ENCODE measurements at places on chromosomes 5 and 9.

DNA sequence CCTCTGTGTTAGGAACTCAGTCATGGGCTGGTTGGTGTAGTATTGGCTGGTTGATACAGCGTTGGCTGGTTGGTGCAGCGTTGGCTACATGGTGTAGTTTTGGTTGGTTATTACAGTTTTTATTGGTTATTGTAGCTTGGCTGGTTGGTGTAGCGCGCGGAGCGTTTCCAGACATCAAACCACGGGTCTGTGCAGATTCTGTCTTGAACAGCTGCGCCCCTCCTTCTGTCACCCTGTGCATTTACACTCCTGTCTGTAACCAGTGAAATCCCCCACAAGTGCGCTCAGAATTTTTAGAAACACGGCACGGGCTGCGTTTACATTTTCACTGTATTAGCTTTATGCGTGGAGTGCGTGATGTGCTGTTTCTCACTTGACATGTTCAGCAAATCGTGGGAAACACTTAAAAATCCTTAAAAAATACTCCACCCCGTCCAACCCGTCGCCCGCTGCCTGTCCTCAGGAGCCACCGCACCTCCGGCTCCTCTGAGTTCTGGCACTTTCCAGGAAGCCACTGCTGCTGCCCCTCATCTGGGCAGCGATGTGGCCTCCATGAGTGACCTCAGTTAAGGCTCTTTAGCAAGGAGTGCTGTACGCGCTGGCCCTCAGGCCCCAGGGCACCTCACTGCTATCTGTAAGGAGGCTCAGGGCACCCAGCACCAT, 20.8 kb downstream of the NKD2 start:
- DNase-seq = no peak

- no peak for DNase-seq
Measured at GRCh38 chr5:72167804-72168203, 60.5 kb downstream of the MAP1B start.

DNA sequence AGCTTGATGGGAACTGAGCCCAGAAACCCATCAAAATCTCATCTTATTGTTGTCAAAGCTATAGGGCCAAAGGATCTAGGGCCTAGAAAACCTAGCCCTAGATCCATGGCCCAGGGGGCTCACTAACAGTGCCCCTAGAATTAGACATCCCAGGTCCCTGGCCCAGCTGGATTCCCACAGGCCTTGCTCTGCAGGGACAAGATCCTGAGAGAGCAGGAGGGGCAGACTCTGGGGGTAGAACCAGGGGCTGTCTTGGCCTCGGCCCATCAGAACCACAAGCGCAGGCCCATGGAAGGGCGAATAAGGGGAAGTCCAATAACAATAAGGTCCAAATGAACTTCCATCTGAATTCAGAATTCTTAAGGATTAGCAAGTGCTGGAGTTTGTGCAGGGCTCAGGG, 69.6 kb downstream of the IL6ST start:
- no peak for DNase-seq

- DNase-seq = no peak
Measured at GRCh38 chr5:98454407-98454806, 319.1 kb upstream of the RGMB start.

DNA sequence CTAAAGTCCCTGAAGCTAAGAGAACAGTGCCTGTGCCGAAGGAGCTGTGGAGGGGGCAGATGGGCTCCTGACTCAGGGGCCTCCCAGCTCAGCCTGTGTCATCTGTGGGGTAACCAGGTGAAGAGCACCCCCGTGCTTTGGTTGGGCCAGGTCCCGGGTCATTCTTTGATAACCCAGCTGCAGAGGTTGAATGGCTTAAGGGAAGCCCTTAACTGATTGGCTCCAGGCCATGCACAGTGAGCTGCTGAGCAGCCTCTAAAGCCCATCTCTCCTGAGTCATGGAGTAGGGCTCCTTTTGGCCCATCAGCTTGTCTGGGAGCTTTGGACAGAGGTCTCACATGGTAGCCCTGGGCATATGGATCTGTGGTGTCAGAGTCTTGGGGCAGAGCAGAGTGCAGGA, 28.7 kb downstream of the COL27A1 start:
- no peak for DNase-seq

GRCh38 chr5:171783051-171783450, 2.6 kb upstream of the SMIM23 start:
- no peak for DNase-seq

- DNase-seq = no peak
Measured at GRCh38 chr9:73497796-73498195, 346.1 kb downstream of the ANXA1 start.

- peak; percentile 5 for DNase-seq
Measured at GRCh38 chr5:25119650-25120049, 474.9 kb upstream of the CDH10 start.

GRCh38 chr5:96049398-96050272, 88.0 kb upstream of the ELL2 start:
- no peak for DNase-seq

GRCh38 chr5:19035816-19036215, 952.2 kb downstream of the CDH18 start:
- no peak for DNase-seq

GRCh38 chr9:124320062-124320973, 62.6 kb downstream of the NEK6 start:
- peak; percentile 32 for DNase-seq

- no peak for DNase-seq
Measured at GRCh38 chr5:72184408-72184807, 77.1 kb downstream of the MAP1B start.

GRCh38 chr9:107886826-107887225, 397.3 kb upstream of the KLF4 start:
- no peak for DNase-seq

GRCh38 chr9:137168904-137169856, 671 bp downstream of the LRRC26 start:
- peak; percentile 54 for DNase-seq

- DNase-seq = no peak
Measured at GRCh38 chr5:131379723-131380122, 115.9 kb downstream of the CDC42SE2 start.

- DNase-seq = no peak
Measured at GRCh38 chr5:139110526-139111168, 87.5 kb downstream of the SIL1 start.

GRCh38 chr9:101528015-101528414, 5.6 kb upstream of the RNF20 start:
- no peak for DNase-seq

GRCh38 chr9:38357350-38358114, 35.0 kb upstream of the ALDH1B1 start:
- no peak for DNase-seq

- DNase-seq = peak; percentile 40
Measured at GRCh38 chr5:74766418-74766848, 484 bp downstream of the GFM2 start.

DNA sequence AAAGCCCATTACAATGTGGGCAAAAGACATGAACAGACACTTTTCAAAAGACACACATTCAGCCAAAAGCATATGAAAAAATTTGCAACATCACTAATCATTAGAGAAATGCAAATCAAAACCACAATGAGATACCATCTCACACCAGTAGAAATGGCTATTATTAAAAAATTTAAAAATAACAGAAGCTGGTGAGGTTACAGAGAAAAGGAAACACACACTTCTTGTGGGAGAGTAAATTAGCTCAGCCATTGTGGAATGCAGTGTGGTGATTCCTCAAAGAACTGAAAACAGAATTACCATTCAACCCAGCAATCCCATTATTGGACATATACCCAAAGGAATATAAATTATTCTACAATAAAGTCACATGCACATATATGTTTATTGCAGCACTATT, 585.2 kb upstream of the TUSC1 start:
- no peak for DNase-seq

- peak; percentile 2 for DNase-seq
Measured at GRCh38 chr5:140041492-140042392, 1.4 kb downstream of the NRG2 start.

DNA sequence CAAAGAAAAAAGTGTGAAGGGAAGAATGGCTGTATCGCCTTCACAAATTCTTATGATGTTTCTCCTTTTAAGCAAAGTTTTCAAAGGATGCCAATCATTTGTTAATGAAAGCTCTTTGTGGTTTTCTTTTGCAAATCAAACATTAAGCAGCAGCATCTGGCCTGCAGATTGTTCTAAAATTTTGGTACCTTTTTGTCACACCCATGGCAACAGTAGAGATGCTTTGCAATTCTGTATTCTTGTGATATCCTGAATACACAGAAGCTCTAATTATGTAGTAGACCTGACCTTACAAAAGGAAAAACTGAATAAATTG, 79.8 kb downstream of the CDO1 start:
- DNase-seq = no peak

GRCh38 chr9:131697908-131698617, 41.8 kb downstream of the RAPGEF1 start:
- no peak for DNase-seq

GRCh38 chr5:159915904-159916840, at the start of gene ADRA1B:
Gene ADRA1B (plus strand): TSS chr5:159916482. CDS start chr5:159916906, 424 bp downstream.
- no peak for DNase-seq

- no peak for DNase-seq
Measured at GRCh38 chr5:96157841-96158291, 196.2 kb upstream of the ELL2 start.

DNA sequence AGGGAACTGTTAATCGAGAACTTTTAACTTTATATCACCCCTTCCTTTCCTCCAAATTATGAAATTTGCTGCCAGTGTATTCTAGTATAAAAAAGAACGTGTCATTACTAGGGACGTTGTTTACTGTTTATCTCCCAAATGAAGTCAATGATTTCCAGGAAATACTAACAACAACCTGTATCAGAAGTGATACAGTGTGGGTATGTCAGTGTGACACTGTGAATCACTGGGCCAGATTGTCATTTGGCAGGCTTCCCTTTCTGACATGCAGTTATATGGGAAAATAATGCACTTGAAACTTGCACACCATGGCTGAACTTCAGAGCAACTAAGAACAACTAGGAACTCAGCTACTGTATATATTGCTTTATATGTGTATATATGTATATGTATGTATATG, 12.6 kb downstream of the ZNF462 start:
- DNase-seq = no peak

DNA sequence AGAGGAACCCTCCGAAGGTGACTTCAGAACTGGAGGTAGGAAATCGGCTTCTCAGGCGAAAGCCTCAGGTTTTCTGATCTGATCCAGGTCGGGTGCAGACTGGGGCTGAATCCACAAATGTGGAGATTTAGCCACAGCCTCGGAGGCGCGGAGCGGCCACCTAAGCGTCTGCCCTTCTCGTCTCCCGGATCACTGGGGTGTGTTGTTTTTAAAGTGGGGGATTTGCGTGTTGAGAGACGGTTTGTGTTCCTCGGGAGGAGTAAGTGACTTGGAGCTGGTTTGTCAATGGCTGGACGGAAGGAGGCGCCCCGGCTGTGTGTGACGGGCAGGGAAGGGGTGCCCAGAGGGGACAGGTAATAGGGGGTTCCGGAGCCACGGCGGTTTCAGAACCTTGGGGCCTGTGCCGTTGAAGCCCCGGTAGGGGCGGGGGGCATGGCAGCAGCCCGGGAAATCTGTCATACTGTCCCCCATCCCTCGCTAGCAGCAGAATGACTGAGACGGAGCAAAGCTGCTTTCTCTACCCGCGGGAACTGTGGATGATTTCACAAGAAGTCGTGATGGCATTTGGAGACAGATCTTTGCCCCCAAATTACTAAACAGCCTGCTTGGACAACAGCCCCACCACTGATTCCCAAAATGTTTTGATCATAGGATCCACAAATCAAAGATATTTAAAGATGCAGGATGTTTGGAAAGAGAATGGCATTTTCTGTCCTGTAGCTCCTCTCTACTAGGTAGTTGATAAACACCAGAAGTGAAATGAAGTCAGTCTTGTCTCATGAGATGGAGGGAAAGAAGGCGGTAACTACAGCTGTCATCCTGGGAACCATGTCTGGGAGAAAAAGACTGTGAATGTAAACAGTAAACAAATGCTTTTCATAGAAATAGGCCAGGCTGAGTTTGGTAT, 216.5 kb downstream of the PDZD2 start:
- no peak for DNase-seq

DNA sequence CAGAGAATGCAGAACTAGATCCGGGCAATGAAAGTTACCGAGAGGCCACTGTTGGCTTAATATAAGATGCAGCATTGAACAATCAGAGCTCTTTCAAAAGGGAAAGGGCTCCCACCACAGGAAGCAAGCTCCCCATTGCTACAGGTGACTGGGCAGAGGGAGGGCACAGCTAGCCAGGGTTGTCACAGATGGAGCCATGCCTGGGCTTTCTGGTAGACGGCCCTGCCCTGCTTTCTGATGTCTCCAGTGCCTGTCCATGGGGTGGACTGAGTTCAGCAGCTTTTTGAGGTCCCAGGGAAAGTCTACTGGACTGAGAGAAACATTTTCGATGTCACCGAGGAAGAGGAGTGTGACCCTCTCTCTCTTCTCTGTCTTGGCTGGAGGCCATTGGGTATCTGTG, 14.1 kb downstream of the RGS3 start:
- no peak for DNase-seq

DNA sequence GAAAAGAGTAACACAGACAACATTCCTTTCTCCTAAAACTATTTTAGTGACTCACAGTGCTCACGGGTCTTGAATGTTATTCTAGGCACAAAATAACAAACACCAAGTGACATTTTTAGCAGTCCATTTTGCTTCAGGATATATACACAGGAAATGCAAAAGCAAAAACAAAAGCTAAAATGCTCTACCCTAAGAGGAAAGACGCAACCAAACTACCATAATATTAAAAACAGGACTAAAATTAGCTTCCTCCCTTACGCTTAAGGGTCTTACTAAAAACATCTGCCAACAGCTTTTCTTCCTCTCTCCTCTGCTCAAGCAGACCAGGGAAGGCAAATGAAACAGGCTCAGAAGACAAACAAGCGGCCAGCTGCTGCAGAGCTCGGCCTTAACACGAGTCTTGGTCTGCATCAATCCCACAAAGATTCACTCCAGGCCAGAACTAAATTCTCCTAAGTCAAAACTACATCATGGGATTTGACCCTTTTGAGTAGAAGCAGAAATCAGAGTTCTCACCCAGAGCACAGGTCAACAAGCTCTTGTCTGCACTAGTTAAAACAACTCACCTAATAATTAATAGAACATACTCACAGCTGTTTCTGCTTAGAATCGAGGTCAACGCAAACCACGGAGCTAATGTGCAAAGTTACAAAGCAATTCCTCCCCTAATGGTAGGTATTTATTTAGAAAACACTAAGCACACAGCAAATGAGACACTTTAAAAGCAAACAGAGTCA, 62.3 kb downstream of the RAPGEF1 start:
- peak; percentile 11 for DNase-seq

DNA sequence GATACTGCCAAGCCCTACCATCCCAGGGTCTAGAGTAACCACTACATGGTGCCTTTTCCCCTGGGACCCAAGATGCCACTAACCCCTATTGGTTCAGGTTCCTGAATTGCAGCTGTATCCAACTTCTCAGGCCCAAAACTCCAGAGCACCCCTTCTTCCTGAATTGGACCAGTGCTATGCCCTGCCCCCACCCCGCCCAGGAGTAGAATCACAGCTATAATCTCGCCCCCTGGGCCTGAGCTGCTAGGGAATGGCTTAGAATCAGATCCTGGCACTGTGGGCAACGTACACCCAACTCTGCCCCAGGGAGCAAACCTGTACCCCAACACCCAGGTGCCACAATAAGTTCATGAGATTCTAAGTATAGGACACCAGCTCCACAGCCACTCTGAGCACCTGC, 206.3 kb downstream of the CACNA1B start:
- no peak for DNase-seq

Measured in NCI-H2227 treated with DMSO at 0.1 percent for 48 hours (cell line).